ENCODE measurements at places on chromosomes 6 and 20. TPM values are rescaled to one million over a fixed set of nuclear protein-coding genes. Genes with fewer than 3 reads are reported as not detected.

DNA sequence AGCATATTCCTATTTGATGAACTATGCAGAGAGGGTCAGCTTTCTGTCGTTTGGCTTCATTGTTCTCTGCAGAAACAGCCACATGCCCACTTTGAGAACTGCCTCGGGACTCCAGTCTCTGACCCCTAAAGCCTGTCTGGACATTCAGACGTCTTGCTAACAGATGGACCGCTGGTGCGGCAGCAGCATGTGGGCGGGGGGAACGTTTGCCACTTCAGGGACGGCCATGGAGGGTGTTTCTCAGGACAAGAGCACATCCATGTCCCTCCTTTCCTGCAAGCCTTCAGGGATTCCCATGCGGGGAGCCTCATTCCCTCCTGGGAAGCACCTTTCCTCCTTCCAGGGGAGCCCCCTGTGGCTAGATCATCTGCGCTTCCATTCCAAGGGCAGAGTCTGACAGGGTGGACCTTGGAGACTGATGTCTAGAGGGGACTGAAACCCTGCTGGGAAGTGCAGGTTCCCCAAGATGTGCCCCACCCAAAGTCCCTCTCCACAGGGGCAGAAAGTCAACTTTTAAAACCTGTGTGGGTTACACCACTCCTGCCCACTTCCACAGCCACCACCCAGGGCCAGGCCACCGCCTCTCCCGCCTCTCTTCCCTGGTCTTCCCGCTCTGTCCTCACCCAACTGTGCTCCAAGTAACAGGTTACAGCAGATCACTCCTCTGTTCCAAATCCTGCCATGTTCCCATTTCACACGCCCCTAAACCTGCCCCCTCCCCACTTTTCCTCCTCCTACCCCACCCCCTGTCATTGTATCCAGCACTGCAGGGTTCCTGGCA lies 94.8 kb upstream of the PMEPA1 start:
- no peak for DNase-seq

- DNase-seq: no peak
These were observed 79.7 kb downstream of the MMS22L start for GRCh38 chr6:97203343-97203742.

DNA sequence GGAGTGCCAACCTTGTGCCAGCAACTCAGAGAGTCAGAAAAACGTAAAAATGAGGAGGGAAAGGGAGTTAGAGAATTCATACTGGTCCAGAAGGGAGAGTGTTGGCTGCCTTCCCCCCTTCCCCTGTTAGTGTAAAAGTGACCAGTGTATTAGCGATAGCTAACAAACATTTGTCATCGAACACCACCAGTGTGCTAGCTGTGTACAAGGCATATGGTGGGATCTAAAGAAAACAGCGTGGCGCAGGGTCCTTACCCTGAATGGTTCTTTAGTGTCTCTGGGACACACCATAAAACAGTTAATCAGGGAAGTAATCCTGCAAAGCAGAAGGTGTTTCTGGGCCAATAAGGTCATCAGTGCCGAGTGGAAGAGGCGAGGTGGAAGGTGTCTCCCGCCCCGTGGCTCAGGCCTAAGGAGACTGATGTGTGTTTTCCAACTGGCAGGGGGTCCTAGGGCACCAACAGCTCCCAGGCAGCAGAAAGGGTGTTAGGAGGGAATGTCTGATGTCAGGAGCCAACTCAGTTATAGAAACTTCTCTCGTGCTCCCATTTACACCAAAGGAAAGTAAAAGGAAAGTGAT lies 91.9 kb downstream of the TCP11 start:
- DNase-seq: no peak

DNA sequence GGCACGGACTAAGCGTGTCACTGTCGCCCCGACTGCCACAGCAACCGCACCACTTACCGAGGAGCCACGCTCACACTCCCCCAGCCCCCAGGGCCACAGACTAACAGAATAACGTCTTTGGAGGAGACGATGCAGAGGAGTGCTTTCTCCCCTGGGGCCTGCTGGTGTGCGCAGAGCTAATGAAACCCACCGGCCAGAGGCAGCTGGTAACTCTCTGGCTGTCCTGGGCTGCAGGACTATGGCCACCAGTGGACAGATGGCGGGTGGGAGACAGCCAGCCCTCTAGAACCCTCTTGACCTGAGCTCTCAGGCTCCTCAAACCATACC lies 228.0 kb downstream of the DLL1 start:
- DNase-seq: no peak

- no peak for DNase-seq
These were observed 4.1 kb upstream of the TXLNB start for GRCh38 chr6:139295901-139296300.

- DNase-seq: no peak
These were observed 6.0 kb upstream of the HCK start for GRCh38 chr20:32045999-32046398.

GRCh38 chr20:19830211-19830785 lies 72.2 kb downstream of the RIN2 start:
- DNase-seq: no peak

GRCh38 chr6:132314432-132314831 lies 86.8 kb downstream of the MOXD1 start:
- no peak for DNase-seq

- DNase-seq: no peak
These were observed 32.4 kb downstream of the DUSP22 start for GRCh38 chr6:324729-325125.

DNA sequence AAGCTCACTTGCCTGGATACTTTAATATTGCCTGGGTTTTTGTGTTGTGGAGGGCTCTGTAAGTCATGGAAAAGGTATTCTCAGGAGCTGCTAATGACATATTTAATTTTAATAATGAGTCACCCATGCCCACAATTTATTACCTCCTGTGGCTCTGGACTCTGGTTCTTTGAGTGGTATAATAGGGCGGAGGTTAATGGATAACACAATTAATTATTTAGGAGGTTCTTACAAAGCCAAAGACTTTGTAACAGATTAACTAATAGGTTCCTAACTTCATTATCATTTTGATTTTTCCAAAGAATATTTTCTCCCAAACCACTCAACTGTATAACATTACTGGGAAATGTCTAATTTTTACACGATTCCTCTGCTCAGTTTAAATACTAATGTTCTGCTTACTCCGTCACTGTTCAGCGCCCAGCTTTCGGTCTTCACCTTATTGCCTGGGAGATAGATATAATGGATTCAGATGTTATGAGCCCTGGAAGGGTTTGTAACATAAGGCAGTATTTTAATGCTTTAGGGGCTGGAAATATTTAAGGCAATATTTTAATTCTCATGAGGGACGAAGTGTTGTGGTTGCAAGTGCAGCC lies 29.4 kb downstream of the PHACTR3 start:
- no peak for DNase-seq

DNA sequence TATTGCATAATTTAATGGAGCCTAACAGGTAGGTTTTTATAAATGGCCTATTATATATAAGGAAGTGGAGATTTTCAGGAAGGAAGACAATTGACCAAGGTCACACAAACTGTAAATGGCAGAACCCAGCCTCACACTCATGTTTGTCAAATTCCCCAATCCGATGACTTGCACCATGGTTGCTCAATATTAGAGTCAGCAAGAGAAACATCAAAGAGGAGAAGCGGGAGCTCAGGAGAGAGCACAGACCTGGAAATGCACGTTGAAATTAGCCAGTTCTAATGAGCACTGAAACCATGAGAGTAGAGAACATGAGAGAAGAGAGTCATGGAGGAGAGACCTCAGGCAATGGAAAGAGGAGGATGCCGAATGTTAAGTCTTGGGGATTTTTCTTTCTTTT lies 13.5 kb upstream of the MLIP start:
- no peak for DNase-seq

GRCh38 chr6:138428944-138429598 lies 25.0 kb downstream of the HEBP2 start:
- peak; percentile 61 for DNase-seq

DNA sequence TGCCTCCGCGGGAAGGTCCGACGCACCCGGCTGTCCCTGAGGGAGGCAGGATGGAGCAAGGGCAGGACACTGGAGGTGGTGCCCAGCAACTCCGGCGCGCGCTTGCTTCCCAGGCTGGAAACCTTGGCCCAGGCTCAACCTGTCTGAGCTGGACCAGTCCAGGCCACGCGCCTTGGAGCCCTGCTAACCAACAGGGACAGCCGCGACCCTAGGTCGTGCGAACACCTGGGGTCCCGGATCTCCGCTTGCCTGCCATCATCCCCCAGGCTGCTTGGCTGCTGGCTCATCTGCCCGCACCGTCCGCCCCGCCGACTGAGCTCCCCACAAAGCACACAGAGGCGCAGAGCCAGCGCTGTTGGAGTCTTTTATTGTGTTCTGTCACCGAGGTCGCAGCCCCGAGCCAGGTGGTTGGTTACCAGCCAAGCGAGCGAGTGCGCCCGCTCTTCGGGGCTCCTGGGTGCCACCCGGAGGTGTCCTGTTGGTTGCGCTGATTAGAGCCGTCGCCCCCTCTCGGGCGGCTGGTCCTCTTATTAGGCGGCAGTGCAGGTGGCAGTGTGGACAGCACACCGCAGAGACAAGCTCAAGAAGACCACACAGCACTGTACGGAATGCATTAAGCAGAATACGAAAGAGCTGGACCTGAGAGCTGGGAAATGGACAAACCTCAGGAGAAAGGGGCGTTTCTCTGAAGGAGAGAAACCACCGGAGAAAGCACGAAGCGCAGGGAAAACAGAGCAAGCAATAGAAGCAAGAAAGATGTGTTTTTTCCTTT lies 3.8 kb downstream of the COL12A1 start:
- DNase-seq: peak; percentile 82

GRCh38 chr6:15533379-15534026 lies 129.3 kb downstream of the DTNBP1 start:
- DNase-seq: no peak

DNA sequence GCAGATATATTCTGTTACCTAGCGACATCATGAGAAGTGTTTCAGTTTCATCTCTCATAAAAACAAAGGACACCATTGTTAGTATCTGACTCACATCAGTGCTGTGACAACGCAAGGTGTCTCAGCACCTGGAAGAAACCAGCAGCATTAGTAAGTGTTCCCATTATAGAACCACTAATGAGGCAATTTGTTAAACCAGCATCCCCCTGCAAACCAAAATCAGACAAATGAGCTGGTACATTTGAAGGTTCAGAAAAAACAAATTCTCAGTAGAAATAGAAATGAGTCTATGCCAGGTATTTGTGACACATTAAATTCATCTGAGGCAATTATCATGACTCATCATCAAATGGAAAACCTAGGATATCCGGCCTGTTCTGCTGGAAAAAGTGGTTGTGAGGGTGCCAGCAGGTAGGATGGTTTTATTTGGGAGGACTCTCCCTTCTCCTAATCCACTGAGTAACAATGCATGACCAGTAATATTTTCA lies 151.7 kb downstream of the TMEM200A start:
- DNase-seq: no peak

- DNase-seq: no peak
These were observed 20.1 kb upstream of the RNGTT start for GRCh38 chr6:88983532-88983931.

DNA sequence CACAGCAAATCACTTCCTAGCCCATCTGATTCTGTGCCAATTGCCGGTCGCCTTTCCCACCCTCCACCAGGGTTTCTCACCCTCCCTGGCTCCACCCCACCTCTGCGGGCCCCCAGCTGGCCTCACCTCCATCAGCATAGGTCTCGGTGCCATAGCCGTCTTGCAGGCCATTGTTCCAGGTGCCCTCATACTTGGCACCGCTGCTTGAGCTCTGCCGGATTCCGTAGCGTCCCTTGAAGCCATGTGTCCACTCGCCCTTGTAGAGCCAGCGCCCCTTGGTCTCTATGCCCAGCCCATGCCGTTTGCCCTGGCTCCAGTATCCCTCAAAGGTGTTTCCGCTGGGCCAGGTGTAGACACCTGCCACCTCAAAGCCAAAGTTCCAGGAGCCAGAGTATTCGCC lies 787 bp downstream of the JPH2 start:
- DNase-seq: no peak

DNA sequence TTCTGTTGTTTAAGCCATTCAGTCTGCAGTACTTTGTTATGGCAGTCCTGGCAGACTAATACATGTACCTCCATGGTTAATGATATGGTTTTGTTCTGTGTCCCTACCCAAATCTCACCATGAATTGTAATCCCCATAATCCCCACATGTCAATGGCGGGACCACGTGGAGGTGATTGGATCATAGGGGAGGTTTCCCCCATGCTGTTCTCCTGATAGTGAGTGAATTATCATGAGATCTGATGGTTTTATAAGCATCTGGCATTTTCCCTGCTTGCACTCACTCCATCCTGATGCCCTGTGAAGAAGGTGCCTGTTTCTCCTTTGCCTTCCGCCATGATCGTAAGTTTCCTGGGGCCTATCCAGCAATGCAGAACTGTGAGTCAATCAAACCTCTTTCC lies 57.5 kb upstream of the NT5E start:
- DNase-seq: no peak

DNA sequence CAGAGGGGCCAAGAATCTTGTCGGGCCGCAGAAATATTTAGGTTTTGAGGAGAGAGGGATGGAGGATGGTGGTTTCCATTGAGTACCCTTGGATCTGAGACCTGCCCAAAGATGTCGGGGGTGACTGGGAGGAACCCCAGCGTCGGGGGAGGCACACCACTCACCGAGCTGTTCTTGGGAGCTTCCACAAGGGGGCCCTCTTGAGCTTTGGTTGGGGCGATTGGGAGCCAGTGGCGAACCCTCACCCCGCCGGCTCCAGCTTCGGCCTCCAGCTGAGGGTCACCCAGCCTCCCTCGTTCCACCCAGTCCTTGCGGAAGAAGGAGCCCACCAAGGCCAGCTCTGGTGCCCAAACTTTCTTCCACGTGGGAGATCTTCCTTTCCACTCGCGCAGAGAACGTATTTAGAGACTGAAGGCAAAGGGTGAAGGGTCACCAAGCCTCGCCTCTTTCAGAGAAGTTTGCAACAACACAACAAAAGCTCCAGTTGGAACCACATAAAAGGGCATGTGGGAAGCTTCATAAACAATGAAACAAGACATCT lies 33.6 kb downstream of the APCDD1L start:
- no peak for DNase-seq

PEDS1 gene
- total RNA-seq: 32.3 TPM

BTN1A1 gene
- 0.11 TPM for total RNA-seq

C6orf132 gene
- total RNA-seq: 0.10 TPM

ABHD16B gene
- not detected for total RNA-seq

NRN1 gene
- 27.4 TPM for total RNA-seq

CLDN20 gene
- total RNA-seq: not detected

C6orf58 gene
- not detected for total RNA-seq

HLA-DQB2 gene
- not detected for total RNA-seq

DLL1 gene
- total RNA-seq: 10.4 TPM

ROMO1 gene
- total RNA-seq: 71.4 TPM
